ENCODE measurements at places on chromosomes 5 and 9.

DNA sequence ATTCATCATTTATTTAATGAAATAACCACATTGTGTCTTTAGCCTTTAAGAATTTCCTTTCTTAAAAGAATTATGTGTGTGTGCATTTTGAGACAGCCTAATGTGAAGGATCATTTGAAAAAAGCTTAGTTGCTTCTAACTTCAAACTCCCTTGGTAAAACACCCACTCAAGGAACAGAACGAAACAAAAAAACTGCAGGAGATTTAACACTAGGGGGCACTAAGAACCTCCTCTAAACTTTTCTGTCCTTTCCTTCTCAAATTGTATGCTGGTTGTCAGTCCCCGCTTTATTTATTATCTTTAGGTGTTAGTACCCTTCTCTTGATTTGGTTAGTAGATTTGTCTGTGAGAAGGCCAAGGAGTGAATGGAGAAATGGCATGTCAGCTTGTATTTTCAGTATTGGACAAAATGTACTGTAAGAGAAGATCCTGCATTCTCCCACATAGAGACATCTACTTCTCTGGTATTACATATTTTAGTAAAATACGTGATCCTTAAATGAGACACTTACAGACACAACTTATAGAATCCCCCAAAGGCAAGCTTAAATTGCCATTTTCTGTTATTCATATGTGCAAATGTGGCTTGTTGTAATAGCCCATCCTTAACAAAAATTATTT lies 229.7 kb downstream of the MRPS30 start:
- no peak for DNase-seq

- no peak for DNase-seq
Measured at GRCh38 chr9:72362680-72363139, 2.3 kb downstream of the ZFAND5 start.

- DNase-seq, result no peak
Measured at GRCh38 chr9:1267141-1267570, 217.0 kb downstream of the DMRT2 start.

- no peak for DNase-seq
Measured at GRCh38 chr9:89606049-89606623, 1.3 kb downstream of the GADD45G start.

- DNase-seq, result no peak
Measured at GRCh38 chr5:168666356-168666755, 87.2 kb upstream of the PANK3 start.

GRCh38 chr9:89756891-89757537 lies 152.2 kb downstream of the GADD45G start:
- no peak for DNase-seq

DNA sequence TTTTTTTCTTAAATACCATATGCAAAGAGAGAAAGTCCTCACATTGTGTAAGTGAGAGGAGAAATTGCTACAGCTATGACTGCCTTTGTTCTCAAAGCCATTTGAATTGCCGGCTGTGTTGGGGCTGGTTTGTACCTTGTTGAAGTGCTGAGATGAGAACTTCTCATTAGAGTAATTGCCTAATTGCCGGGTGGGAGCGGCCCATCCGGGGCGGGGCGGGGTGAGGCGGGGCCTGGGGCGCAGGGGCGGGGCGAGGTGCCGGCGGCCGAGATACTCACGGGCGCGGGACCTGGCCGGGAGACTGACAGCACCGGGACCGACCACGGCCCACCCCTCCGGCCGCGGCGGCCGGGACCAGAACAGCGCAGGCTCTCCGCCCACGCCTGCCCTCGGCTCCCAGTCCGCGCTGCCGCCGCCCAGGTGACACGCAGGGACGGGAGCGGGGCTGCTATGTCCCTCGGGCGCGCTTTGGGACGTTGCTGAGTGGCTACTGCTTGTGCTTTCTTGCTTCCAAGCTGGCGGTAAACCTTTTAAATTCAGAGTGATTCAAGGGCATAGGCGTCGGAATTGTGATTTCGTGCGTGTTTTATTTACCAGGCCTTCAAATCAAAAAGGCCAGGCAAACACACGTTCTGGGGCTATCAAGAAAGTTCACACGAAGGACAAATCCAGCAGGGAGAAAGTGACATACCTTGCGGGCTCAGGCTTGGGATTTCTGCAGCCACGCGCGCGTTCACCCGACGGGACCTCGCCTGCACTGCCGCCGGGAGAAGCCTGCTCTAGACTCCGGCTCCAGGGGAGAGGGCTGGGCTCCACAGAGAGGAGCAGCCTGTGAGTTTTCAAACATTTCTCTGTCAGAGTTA lies 269.1 kb downstream of the FANCC start:
- DNase-seq, result no peak

DNA sequence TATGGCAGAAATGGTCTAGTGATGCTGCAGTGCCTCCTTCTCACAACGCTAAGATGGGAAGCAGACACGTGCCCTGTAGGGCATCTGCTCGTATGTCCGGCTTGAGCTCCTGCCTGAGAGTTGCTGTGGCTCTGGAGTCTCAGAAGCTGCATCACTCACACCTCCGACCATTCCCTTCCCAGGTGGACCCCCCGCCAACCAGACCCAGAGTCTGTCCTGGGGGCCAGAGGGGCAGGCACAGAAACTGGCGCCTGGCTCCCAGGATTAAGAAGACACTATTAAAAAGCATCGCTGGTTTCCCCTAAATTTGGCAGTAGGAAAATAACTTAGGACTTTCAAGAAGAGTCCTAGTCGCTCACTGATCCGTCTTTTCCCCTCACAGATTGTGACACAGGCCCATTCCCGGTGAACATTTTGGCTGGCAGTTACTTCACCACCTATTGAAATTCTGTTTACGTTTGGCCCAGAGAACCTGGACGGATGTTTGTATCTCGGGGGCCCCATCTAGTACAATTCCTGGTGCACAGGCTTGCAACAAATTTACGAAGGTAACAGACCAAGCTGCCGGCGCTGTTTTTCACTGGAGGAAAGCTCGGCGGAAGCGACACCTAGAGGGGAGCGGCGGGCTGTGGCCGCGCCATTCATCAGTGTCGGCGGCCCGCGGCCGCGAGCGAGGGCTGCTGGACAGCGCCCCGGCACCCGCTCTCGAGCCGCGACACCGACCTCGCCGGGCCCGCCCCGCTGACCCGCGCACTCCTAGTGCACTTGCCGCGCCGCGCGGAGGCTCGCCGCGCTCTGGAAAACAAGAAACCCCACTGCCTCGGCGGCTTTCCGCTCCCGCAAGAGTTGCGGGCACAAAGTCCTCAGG lies 1.6 kb downstream of the FSTL4 start:
- DNase-seq, result no peak
